ENCODE measurements at places on chromosomes 13 and 19.

DNA sequence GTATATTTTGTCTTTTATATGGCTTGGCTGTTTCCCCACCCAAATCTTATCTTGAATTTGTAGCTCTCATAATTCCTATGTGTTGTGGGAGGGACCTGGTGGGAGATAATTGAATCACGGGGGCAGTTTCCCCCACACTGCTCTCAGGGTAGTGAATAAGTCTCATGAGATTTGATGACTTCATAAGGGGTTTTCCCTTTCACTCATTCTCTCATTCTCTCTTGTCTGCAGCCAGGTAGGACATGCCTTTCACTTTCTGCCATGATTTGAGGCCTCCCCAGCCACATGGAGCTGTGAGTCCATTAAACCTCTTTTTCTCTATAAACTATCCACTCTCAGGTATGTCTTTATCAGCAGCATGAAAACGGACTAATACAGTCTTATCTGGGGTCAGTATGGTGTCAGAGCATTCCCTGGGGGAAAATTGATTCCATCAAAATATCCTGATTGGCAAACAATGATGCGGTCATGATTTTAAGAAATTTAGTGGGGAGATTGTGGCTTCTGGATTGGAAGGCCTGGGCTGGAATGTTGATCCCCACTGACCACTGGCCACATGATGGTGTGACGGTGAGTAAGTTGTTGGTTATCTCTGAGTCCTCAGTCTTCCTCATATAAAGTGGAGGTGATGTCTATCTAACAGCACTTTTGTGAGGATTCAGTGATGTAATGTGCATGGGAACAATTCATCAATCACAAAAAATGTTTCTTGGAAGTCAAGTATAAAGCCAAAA, 27.5 kb upstream of the ANKRD10 start:
- peak; percentile 35 for DNase-seq

DNA sequence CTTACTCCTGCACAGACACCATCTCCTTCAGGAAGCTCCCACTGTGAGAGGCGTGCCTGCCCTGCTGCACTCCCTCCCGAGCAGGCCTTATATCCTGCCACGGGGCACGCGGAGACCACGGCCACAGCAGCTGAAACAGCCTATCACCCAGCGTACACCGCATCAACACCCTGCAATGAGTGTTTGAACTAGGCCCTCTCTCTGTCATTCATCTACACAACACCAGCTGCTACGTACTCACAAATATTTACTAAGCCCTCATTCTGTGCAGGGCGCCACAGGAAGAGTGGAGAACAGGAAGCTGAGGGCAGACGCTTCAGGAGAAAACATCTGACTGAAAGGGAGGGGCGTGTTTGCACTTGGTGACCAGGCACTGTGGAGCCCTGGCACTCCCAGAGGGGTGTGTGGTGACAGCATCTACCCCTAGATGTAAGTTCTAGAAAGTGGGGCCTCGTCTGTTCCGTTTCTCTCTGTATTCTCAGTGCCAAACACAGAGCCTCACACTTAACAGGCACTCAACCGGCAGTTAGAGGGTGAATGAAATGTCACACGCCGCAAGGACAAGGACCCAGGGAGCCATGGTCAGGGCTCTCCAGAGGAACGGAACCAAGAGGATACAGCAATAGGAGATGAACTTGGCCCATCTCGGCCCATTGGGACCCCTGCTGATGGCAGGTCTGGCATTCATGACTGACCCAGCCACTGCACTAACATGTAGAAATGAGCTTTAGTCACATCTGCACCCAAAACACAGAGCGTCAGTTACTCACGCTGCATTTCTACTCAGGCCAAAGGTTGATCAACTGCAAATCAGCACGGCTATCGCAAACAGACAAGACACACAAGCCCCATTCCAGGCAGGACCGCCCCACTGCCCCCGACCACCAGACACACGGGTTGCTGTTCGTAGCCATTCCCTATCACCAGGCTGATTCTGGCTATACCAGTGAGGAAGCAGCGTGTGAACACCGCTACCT, 15.7 kb downstream of the RANBP3 start:
- peak; percentile 80 for DNase-seq

GRCh38 chr13:102978168-102978567, 88.0 kb downstream of the SLC10A2 start:
- no peak for DNase-seq

DNA sequence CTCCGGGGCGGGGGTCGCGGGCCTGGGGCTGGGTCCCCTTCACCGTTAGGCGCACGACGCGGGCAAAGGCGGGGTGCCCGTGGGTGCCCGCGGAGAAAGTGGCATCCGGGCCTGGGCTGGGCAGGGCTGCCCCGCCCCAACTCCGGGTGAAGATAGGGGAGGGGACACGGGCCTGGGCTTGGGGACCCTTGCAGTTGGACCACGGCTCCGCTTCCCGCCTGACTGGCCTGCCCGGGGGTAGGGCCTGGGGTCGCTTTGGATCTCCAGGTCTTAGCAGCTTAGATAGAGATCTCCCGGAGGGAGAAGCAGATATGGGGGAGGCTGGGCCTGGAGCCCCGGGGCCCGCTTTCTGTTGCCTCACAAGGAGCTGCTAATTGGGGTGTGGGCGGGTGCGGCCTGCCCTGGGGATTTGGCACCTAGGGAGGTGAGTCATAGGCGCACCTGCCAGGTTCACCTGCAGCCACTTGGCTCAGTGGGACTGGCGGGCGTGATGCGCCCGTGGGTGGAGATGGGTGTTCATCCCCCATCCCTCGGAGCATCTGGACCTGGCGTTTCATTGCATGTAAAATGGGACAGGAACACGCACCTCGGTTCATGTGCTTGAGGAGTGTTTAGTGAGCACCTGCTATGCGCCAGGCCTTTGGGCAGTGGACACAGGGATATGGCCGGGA, 585 bp downstream of the MAP1S start:
- no peak for DNase-seq

GRCh38 chr19:58033741-58034476, at the start of gene ZSCAN1:
TSS of gene ZSCAN1 (plus strand) at chr19:58034025. CDS start at chr19:58037837, 3,812 bp downstream.
- peak; percentile 49 for DNase-seq
